ENCODE measurements at places on chromosomes 1 and 21.

- no peak for DNase-seq
These were observed 178.7 kb downstream of the CYYR1 start for GRCh38 chr21:26394341-26394740.

DNA sequence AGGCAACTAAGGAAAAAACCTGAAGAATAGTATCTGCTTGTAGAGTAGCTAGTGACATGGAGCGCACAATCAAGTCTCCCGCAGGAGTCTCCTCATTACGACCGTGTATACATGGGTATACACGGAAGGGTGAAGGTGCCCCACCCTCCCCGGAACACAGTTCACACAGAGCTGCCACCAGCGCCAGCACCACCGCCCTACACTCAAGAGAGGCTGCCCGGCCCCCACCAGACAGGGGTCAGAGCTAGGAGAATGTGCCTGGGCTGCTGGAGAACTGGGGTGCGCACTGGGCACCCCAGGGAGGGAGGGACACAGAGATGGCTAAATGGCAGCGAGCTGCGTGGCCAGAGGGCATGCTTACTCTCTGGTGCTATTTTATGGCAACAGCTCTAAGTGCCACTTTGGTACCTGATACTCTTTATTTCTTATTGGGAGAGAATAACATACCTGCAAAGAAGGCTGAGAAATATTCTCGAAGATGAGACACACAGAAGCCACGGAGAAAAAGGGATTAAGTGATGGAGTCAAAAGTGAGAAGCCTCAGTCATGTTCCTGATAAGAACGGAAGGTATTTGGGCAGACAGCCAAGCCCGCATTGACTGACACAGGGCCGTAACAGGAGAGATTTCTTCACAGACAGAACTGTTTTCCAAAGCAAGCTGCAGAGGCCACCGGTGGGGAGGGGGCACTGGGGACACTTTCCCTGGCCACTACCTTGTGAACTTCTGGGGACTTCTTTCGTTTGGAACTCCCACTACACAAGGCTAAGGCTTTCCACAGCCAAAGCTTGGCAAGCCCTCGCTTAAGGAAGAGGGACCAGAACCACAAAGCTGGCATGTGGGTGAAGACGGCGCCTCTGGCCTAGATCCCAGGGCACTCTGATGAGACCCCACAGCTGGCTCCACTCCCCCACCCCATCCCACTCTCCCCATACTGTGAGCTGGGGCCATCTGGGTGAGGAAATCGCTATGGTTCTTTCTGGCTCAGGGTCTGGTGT is 108.0 kb downstream of the PGBD5 start:
- peak; percentile 35 for DNase-seq

DNA sequence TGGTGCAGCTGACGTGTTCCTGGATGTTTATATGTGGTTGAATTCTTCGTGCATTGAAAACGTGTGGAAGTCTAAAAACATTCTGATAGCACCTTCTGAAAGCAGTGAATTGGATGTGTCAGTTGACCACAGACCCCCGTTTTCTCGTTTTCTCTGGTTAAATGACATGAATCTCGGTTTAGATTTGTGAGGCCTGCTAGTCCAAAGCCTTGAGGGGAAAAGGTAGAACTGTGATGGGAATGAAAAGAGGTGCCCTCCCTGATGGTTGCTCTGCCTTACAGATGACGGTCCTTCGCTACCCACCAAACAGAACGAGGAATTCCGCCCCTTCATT is 8.9 kb downstream of the RER1 start:
- no peak for DNase-seq

DNA sequence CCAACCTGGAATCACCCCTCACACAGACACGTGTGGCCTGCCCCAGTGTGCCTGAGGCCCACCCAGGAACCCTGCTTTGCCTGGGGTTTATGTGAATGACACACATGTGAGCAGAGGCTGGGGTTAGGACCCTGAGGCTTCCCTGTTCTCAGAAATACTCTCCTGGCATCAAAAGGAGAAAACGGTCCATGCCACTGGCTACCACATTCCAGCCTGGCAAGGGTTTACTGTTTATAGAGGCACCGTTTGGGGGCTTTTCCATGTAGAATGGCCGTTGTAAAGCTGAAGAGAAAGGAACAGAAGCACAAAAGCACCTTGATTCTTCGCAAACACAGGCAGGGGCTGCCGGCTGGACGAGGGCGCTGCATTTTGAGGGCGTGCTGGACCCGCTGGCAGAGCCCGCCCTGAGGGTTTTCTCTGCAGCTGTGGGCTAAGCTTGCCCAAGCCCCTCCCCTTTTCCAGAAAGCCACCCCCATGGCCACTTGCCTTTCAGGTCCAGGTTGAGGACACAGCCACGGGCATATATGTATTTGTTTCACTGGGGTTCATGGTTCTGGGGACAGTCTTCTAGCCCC is 13.0 kb downstream of the TFF3 start:
- DNase-seq, result no peak

GRCh38 chr1:201917362-201918033 is 28.8 kb downstream of the SHISA4 start:
- DNase-seq, result peak; percentile 96

- DNase-seq, result no peak
These were observed 666.9 kb downstream of the KCNT2 start for GRCh38 chr1:195941314-195941713.

GRCh38 chr1:7422561-7422960 is 348.5 kb upstream of the VAMP3 start:
- DNase-seq, result no peak

- no peak for DNase-seq
These were observed 273.3 kb downstream of the OLFM3 start for GRCh38 chr1:101723415-101723814.

- DNase-seq, result peak; percentile 68
These were observed 4.3 kb downstream of the RUSC1 start for GRCh38 chr1:155324717-155325602.

DNA sequence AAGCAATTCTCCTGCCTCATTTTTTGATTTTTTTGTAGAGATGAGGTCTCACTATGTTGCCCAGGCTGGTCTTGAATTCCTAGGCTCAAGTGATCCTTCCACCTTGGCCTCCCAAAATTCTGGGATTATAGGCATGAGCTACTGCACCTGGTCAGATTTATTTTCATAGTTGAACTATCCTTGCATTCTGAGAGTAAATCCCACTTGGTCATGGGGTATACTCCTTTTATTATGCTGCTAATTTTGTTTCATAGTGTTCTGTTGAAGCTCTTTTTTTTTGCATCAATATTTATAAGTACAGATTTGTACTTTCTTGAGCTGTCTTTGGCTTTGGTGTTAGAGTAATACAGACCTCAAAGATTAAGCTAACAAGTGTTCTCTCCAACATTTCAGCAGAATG is 12.8 kb upstream of the CCSAP start:
- DNase-seq, result no peak

GRCh38 chr1:27343639-27344025 is 1.8 kb downstream of the SYTL1 start:
- DNase-seq, result no peak

DNA sequence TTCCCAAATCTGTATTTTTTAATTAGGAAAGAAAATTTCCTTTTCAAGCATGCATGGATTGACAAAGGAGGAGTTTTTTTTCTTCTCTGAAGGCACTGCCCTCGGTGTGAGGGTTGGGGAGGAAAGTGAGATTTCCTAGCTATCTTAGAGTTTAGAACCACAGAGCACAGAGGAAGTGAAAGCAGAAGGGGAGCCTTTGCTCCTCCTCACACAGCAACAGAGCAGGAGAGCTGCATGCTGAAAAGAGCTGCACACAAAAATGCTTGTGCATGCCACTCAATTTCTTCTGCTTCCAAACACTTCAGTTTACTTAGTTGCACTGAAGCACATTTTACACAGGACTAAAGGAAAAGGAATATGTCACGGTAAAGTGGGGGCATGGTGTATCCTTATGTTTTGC is 308.1 kb downstream of the GPATCH2 start:
- DNase-seq, result no peak

- no peak for DNase-seq
These were observed 37.5 kb downstream of the C1orf141 start for GRCh38 chr1:67097305-67097704.

GRCh38 chr1:183279835-183280234 is 93.8 kb downstream of the LAMC2 start:
- DNase-seq, result peak; percentile 98
